Cardiac ventricle fibroblast (primary cell): ENCODE measurements at places on chromosomes 7 and 10. TPM values are rescaled to one million over a fixed set of nuclear protein-coding genes. Genes with fewer than 3 reads are reported as not detected.

The APBB1IP gene
- total RNA-seq: 7.2 and 8.4 TPM in 2 replicates

The ABLIM1 gene
- 6.7 and 9.0 TPM in 2 replicates for total RNA-seq

The CNNM1 gene
- 0.05 and 0.06 TPM in 2 replicates for total RNA-seq

The TBXAS1 gene
- 13.5 and 14.3 TPM in 2 replicates for total RNA-seq

The HOXA1 gene
- total RNA-seq: not detected in 2 replicates

The TEX36 gene
- total RNA-seq: not detected in 2 replicates

The TMEM176A gene
- total RNA-seq: 0.31 and 0.54 TPM in 2 replicates

The WNT2 gene
- total RNA-seq: not detected in 2 replicates

The GPR85 gene
- 0.39 and 0.50 TPM in 2 replicates for total RNA-seq

The ASB10 gene
- not detected in 2 replicates for total RNA-seq

The SLC16A9 gene
- total RNA-seq: 0.37 and 0.59 TPM in 2 replicates

The ITIH5 gene
- 0.19 and 0.24 TPM in 2 replicates for total RNA-seq

The ACBD7 gene
- 2.2 TPM in 1 of 2 replicates, not detected in the other for total RNA-seq

The OR9A4 gene
- not detected in 2 replicates for total RNA-seq
